ENCODE measurements at places on chromosomes 1 and 21.

DNA sequence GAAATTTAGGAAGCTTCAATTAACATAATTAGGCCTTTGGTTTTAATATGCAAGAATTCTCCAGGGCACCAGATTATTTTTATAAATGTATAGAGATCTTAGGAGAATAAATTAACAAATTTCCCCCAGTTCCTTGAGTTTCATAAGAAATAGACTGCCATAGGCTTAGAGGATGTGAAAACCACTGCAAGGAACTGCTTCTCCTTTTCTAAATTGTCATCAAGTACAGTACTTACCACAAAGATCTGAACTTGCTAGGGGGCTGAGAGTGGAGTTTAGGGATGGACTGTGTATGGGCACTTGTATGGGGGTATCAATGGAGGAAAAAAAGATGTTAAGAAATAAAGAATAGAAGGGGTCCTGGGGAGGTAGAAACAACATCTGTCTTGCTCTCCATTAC is 31.1 kb downstream of the LHX8 start:
- DNase-seq = no peak

DNA sequence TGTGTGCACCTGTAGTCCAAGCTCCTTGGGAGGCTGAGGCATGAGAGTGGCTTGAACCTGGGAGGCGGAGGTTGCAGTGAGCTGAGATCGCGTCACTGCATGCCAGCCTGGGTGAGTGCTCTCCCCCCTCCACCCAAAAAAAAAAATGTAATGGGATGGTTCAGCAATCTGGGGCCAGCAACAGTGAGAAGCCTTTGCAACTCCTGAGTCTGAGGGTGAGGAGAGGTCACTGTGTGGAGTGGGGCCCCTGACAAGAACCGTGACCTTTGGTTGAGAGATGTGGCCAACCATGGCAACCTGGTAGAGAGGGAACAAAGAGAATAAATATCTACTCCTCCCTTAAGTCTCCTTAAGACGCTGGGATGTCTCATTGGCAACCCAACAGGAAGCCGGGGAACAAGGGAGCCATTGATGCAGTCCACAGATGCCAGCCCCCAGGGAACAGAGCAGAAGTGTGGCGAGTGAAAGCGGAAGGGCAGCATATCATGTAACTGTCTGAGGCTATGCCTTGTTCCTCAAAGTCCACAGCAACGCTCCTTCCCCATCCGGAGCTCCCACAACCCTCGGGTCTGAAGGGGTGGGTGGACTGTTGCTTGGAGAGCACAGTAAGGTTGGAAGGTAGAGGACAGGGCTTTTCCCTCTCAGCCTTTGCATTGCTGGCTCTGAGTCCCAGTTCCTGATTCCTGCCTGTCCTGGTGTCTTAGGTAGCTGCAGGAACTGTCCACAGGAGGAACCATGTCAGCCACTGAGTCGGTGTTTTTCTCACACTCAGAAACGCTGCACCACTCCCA is 8.3 kb downstream of the TRNP1 start:
- no peak for DNase-seq

DNA sequence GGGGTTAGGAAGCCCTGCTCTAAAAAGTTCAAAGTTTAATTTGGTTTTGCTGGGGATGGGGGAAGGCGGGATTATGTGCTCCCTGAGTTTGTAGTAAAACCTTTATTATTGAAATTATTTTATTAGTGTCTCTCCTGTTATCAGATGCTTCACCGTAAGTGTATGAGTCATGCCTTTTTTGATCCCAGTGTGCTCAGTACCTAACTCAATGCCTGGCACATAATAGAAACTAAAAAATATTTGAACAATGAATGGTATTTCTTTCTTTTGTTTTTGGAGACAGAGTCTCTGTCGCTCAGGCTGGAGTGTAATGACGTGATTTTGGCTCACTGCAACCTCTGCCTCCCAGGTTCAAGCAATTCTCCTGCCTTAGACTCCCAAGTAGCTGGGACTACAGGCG is 6.4 kb downstream of the SNRPE start:
- no peak for DNase-seq

DNA sequence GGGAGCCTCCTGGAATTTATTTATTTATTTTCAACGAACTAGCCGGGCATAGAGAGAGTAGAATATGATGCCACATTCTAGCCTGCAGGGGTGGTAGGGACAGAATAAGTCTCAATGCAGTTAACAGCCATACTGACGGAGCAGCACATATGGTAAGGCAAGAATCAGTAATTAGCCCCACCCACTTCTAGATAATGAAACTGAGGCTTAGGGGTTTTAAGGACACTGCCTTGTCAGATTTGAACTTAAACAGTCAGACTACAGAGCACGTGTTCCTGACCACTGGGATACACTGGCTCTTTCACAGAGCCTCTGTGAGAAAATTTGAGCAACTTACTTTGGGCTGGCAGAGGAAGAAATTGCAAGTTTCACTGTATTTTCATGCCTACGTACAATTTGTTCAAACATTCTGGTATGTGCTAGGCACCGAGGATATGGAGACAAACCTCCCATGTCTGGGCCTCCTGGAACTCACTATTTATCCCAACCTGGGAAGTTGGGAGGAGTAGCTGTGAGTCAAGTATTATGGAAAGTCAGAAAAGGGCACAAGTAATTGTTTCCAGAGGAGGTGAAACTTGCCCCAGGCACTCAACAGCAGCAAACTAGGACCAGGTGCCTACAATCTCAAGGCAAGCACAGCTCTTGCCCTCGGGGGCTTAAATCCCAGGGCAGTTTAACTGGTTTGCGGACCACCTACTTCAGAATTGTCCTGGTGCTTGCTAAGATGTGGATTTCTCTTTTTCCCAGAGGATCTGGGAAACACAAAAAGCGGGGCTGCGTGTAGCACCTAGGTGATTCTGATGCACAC is 1.6 kb upstream of the CLIC4 start:
- no peak for DNase-seq

- DNase-seq = no peak
Measured at GRCh38 chr1:77659879-77660593, 22.4 kb downstream of the ZZZ3 start.

- DNase-seq = no peak
Measured at GRCh38 chr1:23401313-23401712, 23.2 kb downstream of the TCEA3 start.

GRCh38 chr1:22277662-22278061 is 134.8 kb upstream of the WNT4 start:
- DNase-seq = no peak

GRCh38 chr1:176884286-176884685 is 280.2 kb downstream of the ASTN1 start:
- no peak for DNase-seq

GRCh38 chr21:38080888-38081287 is 164.6 kb upstream of the KCNJ6 start:
- DNase-seq = no peak

GRCh38 chr1:159144571-159144970 is 26.8 kb upstream of the CADM3 start:
- DNase-seq = no peak

- no peak for DNase-seq
Measured at GRCh38 chr1:39272027-39272797, 67.7 kb downstream of the MACF1 start.

DNA sequence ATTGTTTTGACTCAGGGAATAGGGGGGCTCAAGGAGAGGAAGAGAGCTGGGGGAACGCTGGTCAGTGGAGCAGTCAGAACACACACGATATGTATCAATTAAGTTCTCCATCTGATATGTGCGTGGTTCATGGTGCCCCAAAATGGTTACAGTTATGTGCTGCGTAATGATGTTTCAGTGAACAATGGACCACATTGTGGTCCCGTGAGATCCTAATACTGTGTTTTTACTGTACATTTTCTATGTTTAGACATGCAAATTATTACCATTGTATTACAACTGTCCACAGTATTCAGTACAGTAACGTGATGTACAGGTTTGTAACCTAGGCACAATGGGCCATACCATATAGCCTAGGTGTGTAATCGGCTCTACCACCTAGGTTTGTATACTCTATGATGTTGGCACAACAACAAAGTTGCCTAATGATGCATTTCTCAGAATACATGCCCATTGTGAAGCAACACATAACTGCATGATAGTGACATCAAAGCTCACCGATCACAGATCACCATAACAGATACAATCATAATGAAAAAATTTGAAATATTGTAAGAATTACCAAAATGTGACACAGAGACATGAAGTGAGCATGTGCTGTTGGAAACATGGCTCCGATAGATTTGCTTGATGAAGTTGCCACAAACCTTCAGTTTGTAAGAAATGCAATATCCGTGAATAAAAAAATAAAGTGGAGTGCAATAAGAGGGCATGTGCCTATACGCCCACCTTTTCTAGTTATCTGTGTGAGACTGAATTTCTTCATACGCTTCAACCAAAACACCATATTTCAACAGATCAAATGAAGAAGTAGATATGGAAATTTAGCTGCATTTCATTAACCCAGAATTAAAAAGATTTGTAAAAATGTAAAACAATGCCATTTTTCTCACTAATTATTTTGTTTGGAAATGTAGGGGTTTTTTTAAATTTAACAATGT is 14.8 kb upstream of the TMEM54 start:
- no peak for DNase-seq

DNA sequence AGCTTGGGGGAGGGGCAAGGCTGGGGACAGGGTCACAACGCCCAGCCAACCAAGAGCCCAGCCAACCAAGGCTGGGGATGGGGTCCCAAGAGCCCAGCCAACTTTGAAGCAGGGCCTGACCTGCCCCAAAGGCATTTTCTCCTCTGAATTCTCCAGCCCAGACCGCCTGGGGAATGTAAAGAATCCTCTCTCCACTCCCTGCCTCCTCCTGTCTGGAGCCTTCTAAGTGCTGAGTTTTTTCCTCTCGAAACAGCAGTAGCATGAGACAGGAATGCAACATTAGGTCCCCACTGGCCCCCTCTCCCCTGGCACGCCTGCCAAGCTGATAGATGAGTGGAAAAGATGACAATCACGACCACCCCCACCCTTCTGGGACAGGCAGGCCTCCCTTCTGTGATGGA is 17.0 kb downstream of the C1orf198 start:
- DNase-seq = no peak

- no peak for DNase-seq
Measured at GRCh38 chr1:198143797-198144196, 13.0 kb upstream of the NEK7 start.

GRCh38 chr1:151981178-151981525 is 12.5 kb downstream of the S100A10 start:
- no peak for DNase-seq

DNA sequence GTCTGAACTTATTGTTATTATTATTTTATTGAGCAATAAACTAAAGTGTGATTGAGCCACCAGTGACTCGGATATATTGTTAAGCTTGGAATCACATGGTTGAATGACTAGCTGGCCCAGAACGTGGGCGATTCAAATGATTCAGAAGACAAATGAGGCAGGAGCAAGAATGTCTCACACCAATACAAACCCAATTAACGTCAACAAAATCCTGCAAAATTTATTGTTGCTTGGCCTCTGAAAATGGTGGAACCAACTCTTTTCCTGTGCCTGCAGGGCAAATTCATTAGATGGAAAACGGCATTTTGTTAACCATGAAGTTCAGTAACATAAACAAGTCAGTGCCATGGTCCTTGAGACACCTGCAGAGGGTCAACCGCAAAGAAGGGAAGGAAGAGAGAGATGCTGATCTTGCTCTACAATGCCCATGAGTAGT is 482.0 kb downstream of the SETD4 start:
- no peak for DNase-seq

GRCh38 chr1:21165076-21165475 is 11.6 kb downstream of the EIF4G3 start:
- DNase-seq = no peak

GRCh38 chr1:210631399-210631798 is 302.7 kb downstream of the HHAT start:
- no peak for DNase-seq

- no peak for DNase-seq
Measured at GRCh38 chr1:222736972-222737371, at the start of gene FAM177B. FAM177B (plus strand) TSS chr1:222737202; CDS start chr1:222746546, 9,344 bp downstream.

- DNase-seq = no peak
Measured at GRCh38 chr1:207239874-207240273, 81.6 kb upstream of the CD55 start.

GRCh38 chr1:43068911-43069310 is 103.2 kb downstream of the EBNA1BP2 start:
- DNase-seq = no peak

DNA sequence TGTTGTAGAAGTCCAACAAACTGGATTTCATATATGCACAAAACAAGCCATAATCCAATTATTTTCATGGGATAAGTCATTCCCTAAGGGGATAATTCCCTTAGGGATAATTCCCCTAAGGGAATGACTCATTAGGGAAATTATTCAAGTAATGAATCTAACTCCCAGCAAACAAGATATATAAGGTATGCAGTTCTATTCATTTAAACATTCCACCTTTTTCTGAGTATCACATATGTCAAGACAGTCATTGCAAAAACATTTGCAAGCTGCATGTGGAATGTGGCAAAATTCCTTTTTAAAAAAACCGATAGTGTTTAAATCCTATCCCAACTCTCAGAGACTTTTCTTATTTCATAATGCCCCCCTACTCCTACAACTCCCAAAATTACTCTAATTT is 131.2 kb downstream of the AKT3 start:
- no peak for DNase-seq

GRCh38 chr21:44564099-44564498 is 5.5 kb upstream of the KRTAP10-3 start:
- DNase-seq = no peak

DNA sequence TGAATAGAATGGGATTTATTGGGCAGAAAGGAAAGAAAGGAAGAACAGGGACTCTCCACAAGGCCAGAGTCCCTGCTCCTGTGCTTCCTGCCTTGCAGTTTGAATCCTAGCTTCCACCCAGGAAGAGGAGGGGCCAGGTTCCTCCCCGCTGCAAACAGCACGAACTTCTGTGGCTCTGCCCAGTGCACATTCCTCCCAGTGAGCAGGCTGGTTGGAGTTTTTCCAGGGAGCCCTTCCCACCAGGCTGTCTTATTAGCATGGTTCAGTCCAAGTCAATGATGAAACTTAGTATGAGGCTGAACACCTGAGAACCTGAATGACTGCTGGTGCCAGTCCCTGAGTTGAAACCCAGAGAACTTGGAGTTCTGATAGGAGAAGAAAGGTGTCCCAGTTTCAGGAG is 247.2 kb downstream of the DUSP10 start:
- no peak for DNase-seq

GRCh38 chr1:58830291-58830690 is 46.4 kb upstream of the JUN start:
- DNase-seq = no peak

DNA sequence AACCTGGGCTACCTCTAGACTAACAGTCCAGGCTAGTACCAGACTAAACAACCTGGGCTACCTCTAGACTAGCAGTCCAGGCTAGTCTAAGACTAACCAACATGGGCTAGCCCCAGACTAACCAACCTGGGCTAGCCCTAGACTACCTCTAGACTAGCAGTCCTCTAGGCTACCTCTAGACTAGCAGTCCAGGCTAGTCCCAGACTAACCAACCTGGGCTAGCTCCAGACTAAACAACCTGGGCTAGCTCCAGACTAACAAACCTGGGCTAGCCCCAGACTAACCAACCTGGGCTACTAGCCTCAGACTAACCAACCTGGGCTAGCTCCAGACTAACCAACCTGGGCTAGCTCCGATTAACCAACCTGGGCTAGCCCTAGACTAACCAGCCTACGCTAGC is 2.0 kb downstream of the TFF2 start:
- no peak for DNase-seq
